Lower lobe of right lung (tissue), 2 donors: ENCODE measurements at places on chromosomes 6 and 20. TPM values are rescaled to one million over a fixed set of nuclear protein-coding genes. Genes with fewer than 3 reads are reported as not detected.
A peak's percentile ranks its signal among the peaks of the same experiment; 100 is the strongest.

GRCh38 chr6:72401865-72402264, 220.0 kb upstream of the KCNQ5 start:
- H3K4me3 ChIP-seq = no peak overlapping the region
- peaks cover 5% of the 10 kb centered on the region for H3K27me3 ChIP-seq
- H3K27ac ChIP-seq = no peak overlapping the region
- H3K4me1 ChIP-seq = no peaks in the 10 kb centered on the region
- no peak for DNase-seq

DNA sequence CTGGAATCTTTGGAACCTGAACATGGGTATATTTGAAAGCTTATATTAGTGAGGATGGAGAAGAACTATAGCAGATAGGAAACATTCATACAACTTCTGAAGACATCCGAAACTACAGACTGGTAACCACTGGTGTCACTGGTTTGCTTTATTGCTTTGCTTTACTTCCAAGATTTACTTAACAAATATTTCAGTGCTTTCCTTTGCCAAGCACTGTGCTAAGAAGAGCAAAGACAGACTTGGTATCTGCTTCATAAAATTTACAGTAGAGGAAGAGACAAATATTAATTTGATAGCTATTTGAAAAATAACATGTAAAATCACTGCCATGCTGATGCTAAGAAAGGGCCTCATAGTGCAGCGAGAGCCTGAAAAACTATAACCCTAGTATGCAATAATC, 1.8 kb downstream of the TPD52L1 start:
- no peak overlapping the region for H3K4me3 ChIP-seq
- peaks cover 4% of the 10 kb centered on the region for H3K27me3 ChIP-seq
- no peak for DNase-seq
- peaks cover 20% of the 10 kb centered on the region for H3K4me1 ChIP-seq

- no peak for DNase-seq
- no peaks in the 10 kb centered on the region for H3K4me1 ChIP-seq
- H3K4me3 ChIP-seq = no peak overlapping the region
Measured at GRCh38 chr6:110422444-110422822, 7.1 kb upstream of the DDO start.

DNA sequence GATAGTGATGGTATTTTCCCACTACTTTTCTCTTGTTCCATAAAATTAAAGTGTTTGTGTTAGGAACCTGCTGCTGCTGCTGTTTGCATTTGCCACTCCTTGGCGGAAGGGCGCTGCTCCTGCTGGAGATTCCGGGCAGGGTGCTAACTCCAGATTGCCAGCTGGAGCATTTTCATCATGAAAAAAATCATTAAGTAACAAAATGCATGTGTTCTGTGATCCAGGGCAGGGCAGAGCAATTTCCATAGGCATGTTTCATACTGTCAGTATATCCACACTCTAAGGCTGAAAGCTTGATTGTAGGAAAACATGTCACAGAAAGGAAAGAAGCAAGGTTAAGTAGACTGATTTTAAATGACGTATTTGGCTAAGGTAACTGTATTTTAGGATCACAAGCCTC, 24.0 kb downstream of the PBOV1 start:
- H3K27ac ChIP-seq = peak overlapping the region; percentile 31
- H3K4me3 ChIP-seq = no peak overlapping the region
- no peaks in the 10 kb centered on the region for H3K36me3 ChIP-seq
- H3K27me3 ChIP-seq = no peaks in the 10 kb centered on the region

- H3K27ac ChIP-seq = peak overlapping the region; percentile 10
- H3K4me3 ChIP-seq = no peak overlapping the region
- no peaks in the 10 kb centered on the region for H3K36me3 ChIP-seq
- H3K27me3 ChIP-seq = no peaks in the 10 kb centered on the region
Measured at GRCh38 chr6:134723081-134723871, 226.6 kb downstream of the ALDH8A1 start.

DNA sequence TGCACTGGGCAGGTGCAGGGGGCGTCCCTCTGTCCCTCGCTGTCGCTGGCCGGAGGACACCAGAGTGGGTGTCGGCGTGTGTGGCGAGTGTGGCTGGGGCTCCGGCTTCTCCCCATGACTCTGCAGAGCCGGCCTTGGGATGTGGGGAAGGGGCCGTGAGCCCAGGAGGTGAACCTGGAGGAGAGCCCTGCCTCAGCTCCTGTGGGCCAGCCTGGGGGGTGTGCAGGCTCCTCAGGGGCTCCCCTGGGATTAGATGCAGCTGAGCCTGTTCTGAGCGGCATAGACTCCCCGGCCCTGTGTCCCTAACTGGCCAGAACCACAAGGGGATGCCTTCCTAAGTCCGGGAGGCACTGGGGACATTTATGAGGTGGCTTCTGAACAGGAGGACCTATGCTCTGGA, 73.2 kb upstream of the GATA5 start:
- peaks cover 68% of the 10 kb centered on the region for H3K27me3 ChIP-seq
- DNase-seq = no peak
- H3K4me3 ChIP-seq = no peak overlapping the region
- H3K36me3 ChIP-seq = no peaks in the 10 kb centered on the region

The CENPQ gene
- total RNA-seq = 4.3 TPM

The PPP1R14C gene
- total RNA-seq = 15.4 TPM

The FOXQ1 gene
- 7.5 TPM for total RNA-seq

DNA sequence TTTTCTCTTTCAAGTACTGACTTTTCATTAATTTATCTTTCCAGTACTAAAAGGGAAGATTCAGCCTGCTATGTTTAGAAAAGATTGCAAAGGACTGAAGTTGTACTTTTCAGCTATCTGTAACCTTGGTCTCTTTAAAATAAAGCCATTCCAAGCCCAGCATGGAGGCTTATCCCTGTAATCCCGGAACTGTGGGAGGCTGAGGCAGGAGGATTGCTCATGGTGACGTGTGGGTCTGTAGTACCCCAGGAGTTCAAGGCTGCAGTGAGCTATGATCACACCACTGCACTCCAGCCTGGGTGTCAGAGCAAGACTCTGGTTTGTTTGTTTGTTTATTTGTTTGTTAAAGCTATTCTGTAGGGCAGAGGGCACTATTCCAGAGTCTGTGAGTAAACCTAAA, 50.6 kb upstream of the TMEM170B start:
- H3K36me3 ChIP-seq = no peaks in the 10 kb centered on the region
- H3K27me3 ChIP-seq = no peaks in the 10 kb centered on the region
- no peak for DNase-seq
- no peaks in the 10 kb centered on the region for H3K4me1 ChIP-seq

The NR2E1 gene
- not detected for total RNA-seq
